ENCODE measurements at places on chromosomes 3 and 15.

- no peak for DNase-seq
Measured at GRCh38 chr15:91891101-91891500, 37.6 kb downstream of the SLCO3A1 start.

DNA sequence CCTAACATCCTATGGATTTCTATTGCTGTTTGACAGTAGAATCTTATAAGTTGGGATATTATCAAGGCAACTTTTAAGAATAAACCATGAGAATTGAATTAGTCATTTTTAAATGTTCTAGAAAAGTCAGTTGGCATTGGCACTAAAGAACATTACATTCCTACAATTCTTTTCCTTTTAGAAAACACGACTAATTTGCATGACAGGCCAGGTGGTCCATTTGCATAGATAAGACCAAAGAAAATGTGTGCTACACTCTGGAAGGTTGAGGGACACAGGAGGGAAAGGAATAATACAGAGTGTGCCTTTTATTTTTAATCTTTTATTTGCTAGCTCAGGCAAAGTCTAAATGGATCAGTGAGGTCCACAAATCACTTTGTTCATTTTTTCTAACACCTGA lies 962.3 kb downstream of the EPHA3 start:
- no peak for DNase-seq

GRCh38 chr3:160450846-160451245 lies 1.3 kb upstream of the TRIM59 start:
- DNase-seq, result no peak

GRCh38 chr15:90683876-90684275 lies 33.3 kb upstream of the BLM start:
- no peak for DNase-seq

- DNase-seq, result no peak
Measured at GRCh38 chr3:146153429-146153828, 7.6 kb downstream of the PLOD2 start.

- no peak for DNase-seq
Measured at GRCh38 chr3:53705024-53705745, 141.0 kb downstream of the CHDH start.

DNA sequence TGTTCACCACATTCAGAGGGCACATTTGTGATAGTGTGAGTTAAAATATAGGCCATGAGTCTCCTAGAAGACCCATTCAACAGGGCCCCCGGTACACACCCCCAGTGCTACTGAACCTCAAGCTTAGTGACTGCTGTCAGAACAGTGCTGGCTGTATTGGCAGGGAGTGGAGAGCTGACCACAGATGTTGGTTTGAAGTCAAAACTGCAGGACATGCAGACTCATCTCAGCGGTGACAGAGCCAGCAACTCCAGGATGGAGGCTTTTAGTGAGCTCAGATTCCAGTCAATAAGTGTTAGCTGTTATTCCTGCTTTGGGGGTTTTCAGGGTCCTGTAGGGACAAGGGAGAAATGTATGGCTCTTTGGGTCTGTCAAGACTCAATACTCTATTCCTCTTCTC lies 29.1 kb downstream of the PRR20G start:
- no peak for DNase-seq

DNA sequence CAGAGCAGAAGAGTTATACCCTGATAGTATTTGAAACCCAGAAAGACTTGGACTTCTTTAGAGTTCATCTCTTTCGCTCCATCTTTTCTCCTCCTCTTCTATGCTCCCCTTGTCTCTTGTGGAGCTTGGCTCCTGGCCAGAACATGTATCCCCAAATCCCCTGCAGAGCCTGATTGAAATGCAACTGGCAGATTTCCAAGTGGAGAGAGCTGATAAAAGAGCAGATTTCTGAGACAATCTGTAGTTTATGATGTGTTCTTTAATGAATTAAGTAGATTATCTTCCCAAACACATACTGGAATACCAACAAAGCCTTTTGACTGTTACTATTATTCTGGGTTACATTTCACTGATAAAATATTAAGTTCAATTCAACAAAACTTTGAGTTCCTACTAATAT lies 33.4 kb downstream of the UNC13C start:
- no peak for DNase-seq

DNA sequence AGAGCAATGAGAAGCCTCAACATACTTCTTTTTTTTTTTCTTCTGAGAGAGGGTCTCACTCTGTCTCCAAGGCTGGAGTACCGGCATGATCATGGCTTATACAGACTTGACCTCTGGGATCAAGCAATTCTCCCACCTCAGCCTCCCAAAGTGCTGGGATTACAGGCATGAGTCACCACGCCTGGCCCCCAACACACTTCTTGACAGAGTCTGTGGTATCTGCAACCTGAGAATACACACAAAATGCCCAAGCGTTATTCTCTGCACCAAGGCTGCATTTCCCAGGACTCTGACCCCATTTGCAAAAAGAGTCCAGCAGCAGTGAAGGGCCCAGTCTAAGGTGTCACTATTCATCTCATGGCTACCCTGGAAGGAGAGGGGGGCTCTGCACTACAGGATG lies 42.7 kb upstream of the BLM start:
- DNase-seq, result no peak

DNA sequence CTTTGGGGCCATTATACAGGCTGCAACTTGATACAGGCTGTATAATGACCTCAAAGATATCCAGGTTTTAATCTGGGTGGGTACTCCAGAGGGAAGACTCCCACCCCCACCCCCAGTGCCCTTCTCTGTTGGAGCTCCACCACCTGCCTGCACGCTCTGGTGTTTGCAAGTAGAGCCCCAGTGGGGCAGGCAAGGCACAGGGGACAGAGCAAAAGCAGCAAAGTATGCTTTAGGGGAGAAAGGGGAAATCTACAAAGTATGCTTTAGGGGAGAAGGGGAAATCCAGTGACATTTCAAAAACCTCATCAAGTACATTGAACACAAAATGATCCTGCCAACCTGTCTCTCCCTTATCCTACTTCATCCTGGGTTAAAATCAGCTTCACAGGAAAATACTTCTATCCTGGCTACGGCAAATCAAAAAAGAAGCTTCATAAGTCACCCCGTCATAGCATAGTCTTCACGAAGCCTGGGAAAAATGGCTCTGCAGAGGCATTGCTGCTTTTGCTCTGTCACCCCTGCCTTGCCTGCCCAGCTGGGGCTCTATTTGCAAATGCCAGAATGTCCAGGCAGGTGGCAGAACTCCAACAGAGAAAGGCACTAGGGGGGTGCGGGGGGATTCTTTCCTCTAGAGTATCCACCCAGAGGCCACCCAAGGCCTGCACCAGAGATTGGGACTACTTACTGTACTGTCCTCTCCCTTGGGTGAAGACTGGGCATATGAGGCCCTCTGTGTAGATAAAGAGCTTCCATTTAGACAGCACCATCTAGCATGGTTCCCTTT lies 60.9 kb upstream of the ATP11B start:
- no peak for DNase-seq

DNA sequence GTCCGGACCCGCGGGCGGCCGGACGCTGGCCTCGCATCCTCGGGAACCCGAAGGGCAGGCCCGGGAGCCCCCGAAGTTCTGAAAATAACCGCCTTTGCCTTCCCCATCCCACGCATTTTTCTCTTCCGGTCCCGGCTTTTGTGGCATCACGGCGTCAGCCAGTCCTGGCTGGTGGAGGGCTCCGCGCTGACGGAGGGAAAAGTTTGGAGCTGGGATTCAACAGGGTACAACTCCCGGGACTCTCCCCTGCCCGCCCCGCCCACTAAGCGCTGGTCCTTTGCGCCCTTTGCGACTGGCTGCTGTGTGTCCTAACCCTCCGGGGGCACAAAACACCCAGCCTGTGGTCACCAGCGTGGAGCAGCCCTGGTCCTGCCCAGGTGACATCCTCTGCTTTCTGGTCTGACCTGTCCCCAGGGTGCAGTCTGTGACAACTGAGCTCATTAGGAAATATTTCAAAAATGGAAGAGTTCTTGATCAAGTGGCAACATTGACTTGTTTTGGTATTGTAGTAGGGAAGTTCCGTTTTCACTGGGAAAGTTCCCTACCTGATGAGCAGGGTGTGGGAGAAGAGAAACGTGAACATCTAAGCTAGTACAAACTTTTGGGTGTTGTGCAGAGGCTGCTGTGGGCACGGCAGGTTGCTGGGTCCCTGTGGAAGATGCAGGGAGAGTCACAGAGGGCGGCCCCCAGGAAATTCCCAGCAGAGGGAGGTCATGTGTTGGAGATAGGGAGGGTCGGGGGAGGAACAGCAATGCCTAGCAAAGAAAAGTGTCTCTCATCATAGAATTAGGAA lies 775 bp downstream of the ARNT2 start:
- DNase-seq, result no peak

DNA sequence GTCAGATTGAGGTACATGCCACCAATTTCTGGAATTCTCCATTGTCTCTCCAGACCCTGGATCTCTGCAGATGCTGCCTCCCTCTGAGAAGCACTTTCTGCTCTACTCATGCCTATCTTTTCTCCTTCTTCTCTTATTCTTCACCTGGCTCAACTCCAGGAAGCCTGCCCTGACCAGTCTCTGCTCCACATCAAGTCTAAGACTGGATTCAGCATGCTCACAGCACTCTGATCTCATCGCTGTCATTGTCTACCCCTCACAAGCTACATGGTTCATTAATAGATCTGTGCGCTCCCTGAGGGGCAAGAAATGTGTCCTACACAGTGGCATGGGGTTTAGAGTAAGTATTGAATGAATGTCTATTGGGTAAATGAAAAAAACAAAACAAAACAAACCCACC lies 38.7 kb downstream of the CCR4 start:
- no peak for DNase-seq

- no peak for DNase-seq
Measured at GRCh38 chr15:60301024-60301423, 96.8 kb downstream of the ANXA2 start.

GRCh38 chr15:26806151-26806550 lies 33.3 kb upstream of the GABRB3 start:
- DNase-seq, result no peak

GRCh38 chr15:69647142-69647513 lies 194.5 kb downstream of the RPLP1 start:
- no peak for DNase-seq

GRCh38 chr3:33061782-33062181 lies 35.2 kb downstream of the GLB1 start:
- DNase-seq, result no peak

GRCh38 chr3:71585131-71585530 lies 1.6 kb upstream of the FOXP1 start:
- no peak for DNase-seq

- no peak for DNase-seq
Measured at GRCh38 chr15:69154684-69155083, 5.8 kb upstream of the GLCE start.

GRCh38 chr15:96309143-96309660 lies 21.3 kb upstream of the NR2F2 start:
- DNase-seq, result no peak

GRCh38 chr3:156180077-156180476 lies 59.7 kb downstream of the KCNAB1 start:
- no peak for DNase-seq

DNA sequence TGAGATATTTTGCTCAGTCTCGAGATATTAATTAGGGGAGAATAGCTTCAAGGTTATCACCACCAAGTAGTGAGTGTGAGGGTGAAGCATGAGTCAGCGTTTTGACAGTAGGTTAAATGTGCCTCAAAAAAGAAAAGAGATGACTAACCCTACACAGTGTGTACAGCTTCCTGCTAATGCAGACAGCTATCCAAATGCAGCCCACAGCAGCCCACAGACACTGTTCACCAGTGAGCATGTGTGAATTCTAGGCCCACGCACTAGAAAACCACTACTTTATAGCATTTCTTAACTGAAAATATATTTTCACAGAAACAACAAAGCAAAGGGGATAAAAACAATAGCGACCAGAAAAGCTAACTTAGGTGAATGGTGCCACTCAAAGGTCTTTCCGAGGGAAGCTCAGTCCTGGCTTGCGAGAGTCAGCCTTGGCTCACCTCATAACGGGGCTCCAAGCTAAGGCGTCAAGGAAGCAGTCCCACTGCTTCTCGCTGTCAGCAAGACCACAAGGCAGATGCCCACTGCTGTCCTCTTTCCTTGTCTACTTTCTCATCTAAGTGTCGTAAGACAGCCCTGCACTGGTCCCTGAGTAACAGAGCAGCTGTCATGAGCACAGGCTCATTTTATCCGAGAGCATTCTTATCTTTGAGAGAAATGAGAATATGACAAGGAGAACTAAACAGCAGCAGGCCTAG lies 47.6 kb downstream of the TXNRD3 start:
- DNase-seq, result no peak

GRCh38 chr3:121637922-121638321 lies 22.8 kb downstream of the HCLS1 start:
- DNase-seq, result no peak

GRCh38 chr15:88745065-88745464 lies 58.2 kb upstream of the ACAN start:
- DNase-seq, result no peak

DNA sequence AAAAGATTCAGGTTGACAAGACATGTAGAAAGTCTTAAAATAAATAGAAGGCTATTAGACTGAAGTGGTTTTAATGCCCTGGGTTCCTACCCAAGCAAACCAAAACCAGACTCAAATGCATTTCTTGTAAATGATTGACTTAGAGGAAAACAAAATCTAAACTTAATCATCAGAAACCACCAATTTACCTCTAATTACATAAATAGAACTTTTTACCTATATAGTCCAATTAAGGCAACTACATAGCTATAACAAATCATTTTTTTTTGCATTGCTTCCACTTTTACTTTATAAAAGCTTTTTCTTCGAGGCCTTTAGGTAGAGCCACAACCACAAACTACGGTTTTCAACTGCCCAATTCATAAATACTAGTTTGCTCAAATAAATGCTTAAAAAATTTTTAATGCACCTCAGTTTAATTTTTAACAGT lies 231.3 kb upstream of the ARHGEF26 start:
- no peak for DNase-seq

- no peak for DNase-seq
Measured at GRCh38 chr3:145219355-145220235, 941.4 kb downstream of the PLOD2 start.

DNA sequence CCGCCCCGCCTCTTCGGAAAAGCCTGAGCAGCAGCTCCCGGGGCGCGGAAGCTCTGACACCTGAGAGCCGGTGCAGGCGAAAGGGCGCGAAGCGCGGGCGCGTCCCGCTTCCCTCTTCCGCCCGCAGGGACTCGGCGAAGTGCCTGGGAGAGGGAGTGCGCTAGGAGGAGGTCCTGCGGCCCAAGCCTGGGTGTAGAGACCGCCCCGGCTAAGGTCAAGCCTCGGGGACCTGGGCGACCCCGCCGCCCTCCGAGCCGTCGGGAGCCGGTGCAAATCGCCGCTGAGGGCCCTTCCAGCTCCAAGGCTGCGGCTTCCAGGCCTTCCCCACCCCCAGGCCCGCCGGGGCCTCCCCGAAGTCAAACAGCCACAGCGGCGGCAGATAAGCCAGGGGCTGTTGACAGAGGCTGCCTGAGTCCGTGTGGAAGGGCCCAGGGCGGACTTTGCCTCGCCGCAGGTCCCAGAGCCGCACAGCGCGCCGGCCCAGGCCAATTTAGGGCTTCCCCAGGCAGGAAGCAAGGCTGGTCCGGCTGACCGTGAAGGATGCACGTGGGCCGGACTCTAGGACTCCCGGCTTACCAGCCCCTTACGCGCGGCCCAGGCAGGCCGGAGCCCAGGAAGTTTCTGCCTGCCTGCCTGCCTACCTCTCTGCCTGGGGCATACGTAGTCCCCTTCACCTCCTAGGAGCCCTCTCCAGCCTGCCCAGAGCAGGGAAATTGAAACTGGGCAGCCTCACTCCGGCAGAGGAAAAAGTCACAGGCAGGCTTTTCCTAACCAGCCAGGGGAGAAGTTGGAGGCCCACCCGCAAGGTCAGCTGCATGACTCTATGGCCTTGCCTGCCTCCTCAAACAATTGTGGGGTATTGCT lies 2.3 kb downstream of the ITPKA start:
- no peak for DNase-seq

Data from NCI-H187 (cell line).